ENCODE measurements at places on chromosomes 1 and 21.

- no peak for DNase-seq
Measured at GRCh38 chr1:69305621-69306020, 262.1 kb upstream of the LRRC7 start.

GRCh38 chr1:16975211-16975610 is 5.2 kb downstream of the MFAP2 start:
- DNase-seq, result no peak

DNA sequence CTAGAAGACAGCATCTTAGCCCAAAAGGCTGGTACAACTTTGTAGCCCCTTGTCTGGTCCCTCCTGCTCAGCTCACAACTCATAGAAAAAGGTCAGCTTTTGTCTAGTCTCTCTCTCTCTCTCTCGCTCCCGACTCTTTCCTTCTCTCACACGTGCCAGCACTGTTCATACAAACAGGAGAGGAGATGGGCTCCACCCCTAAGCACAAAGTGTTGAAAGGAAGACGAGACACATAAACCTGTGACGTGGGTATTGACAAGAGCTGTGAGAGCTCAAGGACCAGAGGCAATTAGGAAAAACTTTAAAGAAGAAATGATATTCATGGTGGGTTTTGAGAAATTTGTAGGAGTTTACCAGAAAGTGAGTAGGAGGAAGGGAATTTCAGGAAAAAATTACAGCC is 23.6 kb upstream of the KCNC4 start:
- no peak for DNase-seq

- DNase-seq, result no peak
Measured at GRCh38 chr1:81693316-81693715, 107.4 kb upstream of the ADGRL2 start.

- DNase-seq, result no peak
Measured at GRCh38 chr1:29900712-29901111, 664.4 kb downstream of the PTPRU start.

- DNase-seq, result no peak
Measured at GRCh38 chr21:25234857-25235801, 372.2 kb downstream of the MRPL39 start.

DNA sequence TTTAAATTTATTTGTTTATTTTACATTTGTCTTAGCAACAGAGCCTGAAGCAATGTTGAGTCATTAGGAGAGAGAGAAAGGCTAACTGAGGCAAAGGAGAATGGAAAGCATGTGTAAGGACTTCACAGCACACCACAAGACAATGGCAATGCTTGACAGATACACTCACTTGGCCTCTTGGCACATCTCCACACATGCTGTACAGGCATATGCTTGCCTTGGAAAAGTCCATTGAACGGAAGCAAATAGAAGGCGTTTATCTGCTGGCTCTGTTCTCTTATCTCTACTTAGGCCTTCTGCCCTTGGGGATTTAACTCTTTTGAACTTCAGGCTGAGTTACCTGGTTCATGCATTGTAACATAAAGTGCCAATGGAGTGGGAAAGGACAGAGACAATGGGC is 262.2 kb upstream of the POU3F1 start:
- DNase-seq, result peak; percentile 13

DNA sequence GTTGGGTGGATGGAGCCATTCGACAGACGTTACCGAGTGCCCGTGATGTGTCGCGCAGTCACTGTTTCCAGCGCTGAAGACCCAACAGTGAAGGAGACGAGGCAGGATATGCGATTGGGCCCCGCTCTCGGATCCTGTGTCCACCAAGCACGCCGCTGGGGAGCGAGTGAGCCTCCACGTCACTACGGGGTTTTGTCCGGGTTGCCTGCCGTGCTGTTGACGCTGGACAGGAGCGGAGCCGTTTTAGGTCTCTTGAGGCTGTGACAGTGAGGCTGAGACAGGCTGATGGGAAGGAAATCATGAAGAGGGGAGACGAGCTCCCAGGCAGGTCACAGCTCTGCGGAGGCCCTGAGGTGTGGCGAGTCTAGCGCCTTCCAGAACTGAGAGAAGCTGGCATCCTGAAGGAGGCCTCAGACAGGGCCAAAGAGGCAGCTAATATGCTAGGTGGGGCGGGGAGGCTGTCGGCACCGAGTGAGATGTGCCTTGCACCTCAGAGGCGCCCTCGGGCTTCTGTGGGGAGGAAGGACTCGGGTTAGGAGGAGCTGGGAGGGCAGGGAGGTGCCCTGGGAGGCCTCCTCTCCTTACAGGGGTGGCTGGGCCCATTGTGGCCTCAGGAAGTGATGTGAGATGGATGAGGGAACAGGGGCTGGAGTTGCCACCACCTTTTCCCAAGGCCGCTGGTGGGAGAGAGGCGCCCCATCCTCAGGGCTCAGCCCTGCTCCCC is 196.0 kb upstream of the TMEM51 start:
- DNase-seq, result no peak

DNA sequence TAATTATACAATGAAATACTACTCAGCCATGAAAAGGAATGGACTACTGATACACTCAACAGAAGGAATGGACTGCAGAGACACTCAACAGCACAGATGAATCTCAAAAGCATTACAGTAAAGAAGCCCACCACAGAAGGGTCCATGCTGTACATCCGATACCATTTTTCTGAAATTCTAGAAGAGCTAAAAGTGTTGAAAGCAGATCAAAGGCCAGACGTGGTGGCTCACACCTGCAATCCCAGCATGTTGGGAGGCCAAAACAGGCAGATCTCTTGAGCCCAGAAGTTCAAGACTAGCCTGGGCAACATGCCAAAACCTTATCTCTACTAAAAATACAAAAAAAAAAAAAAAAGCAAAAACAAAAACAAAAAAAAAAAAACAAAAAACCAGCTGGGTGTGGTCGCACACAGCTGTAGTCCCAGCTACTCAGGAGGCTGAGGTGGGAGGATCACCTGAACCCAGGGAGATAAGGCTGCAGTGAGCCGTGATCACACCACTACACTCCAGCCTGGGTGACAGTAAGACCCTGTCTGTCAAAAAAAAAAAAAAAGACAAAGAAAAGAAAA is 15.5 kb downstream of the PPP1R15B start:
- no peak for DNase-seq

DNA sequence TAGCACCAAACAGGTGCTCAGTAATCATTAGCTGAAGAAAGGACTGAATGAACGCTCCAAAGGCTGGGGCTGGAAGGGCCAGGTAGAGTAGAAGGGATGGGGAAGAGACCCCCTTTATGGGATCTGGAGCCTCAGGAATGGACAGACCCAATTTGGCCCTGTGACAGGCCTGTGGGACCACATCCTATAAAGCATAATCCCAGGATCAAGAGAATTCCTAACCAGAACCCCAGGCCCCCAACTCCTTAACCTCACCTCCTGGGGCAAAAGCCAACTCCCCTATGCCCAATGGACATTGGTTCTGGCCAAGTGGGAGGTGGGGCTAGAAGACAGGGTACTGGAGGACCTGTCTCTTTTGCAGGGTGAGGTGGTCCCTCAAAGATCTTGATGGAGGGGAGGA is 9.2 kb downstream of the HPCAL4 start:
- no peak for DNase-seq

- DNase-seq, result no peak
Measured at GRCh38 chr1:219587801-219588561, 24.9 kb downstream of the ZC3H11B start.

GRCh38 chr21:17709266-17709611 is 96.5 kb upstream of the BTG3 start:
- DNase-seq, result no peak

GRCh38 chr1:147924813-147925212 is 3.4 kb upstream of the GPR89B start:
- no peak for DNase-seq

DNA sequence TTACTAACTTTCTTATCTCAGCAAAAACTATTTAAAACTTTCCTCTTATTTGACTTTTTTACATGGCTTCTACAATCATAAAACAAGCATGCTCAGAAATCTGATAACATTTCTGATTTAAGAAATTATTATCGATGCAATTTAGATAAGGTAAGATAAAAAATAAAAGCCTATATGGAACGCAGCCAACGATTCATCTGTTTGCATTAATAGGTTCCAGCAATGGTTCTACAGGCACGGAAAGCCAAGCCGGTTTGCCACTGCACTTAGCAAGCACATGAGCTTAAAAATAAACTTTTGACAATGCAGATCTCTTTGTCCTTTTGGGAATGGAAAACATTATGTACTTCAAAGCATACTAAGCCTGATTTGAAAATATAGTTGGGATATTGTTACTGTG is 77.5 kb upstream of the KCNK2 start:
- DNase-seq, result no peak

GRCh38 chr1:7000720-7001119 is 215.5 kb downstream of the CAMTA1 start:
- no peak for DNase-seq

DNA sequence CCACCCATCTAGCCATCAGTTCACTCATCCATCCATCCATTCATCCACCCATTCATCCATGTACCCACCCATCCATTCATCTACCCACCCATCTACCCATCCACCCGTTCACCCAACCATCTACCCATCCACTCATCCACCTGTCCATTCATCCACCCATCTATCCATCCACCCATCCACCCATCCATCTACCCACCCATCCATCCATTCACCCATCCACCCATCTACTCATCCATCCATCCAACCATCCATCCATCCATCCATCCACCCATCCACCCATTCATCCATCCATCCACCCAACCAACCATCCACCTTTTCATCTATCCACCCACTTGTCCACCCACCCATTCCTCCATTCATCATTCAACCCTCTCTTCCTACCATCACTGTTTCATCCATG is 80.3 kb downstream of the KIF14 start:
- DNase-seq, result no peak

GRCh38 chr1:183114441-183114840 is 71.6 kb upstream of the LAMC2 start:
- DNase-seq, result no peak

- no peak for DNase-seq
Measured at GRCh38 chr1:86061551-86061990, 95.0 kb downstream of the COL24A1 start.

- no peak for DNase-seq
Measured at GRCh38 chr1:235460770-235461169, 43.5 kb downstream of the B3GALNT2 start.

- no peak for DNase-seq
Measured at GRCh38 chr1:113434081-113434873, 44.0 kb downstream of the MAGI3 start.

DNA sequence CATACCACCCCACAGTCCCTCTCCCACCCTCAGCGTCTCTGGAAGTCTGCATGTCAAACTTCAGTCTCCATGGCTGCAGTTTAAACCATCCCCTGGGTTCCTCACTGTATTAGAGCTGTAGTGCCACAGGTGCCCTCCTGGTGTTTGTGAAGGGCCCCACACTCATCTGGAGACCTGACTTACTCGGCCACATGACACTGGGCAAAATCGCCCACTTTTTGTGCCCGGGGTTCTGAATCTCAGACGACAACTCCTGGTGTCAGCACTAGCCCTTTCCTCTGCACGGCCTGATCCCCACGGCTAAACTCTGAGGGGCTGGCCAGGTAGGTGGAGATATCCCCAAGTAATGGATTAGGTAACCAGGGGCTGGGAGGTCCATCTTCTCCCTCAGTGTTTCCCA is 6.5 kb downstream of the INKA2 start:
- no peak for DNase-seq

DNA sequence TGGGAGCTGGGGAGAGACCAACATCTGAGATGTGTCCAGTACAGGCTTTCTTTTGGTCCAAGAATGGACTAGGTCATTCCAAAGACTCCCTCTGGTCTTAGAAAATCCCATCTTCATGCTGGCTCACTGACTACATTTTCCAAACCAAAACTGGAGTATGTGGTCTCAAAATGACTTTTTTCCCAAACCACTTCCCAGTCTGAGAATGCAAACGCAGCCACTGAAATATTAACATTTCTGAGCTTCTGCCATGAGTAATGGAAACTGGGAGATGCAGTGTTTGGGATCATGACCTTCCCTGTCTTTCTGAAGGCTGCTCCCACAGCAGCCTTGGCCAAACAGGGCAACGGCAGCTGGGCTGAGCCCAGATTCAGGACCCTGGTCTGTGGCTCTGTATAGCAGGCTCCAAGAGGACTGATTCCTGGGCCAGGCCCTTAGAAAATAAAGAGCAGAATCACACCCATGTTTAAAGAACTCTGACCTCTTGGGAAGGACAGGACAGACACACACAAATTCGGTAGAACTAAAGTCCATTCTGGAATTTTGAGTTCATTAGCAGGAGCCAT is 62.1 kb upstream of the CNTN2 start:
- no peak for DNase-seq

- no peak for DNase-seq
Measured at GRCh38 chr1:221187174-221187573, 307.9 kb downstream of the HLX start.

GRCh38 chr1:15000671-15001070 is 152.9 kb upstream of the TMEM51 start:
- DNase-seq, result no peak

GRCh38 chr1:39842836-39843235 is 40.5 kb downstream of the TRIT1 start:
- DNase-seq, result peak; percentile 51

GRCh38 chr1:51214615-51215131 is 21.4 kb upstream of the RNF11 start:
- no peak for DNase-seq

- no peak for DNase-seq
Measured at GRCh38 chr21:41243107-41243506, 73.5 kb upstream of the FAM3B start.

- no peak for DNase-seq
Measured at GRCh38 chr1:21663248-21663950, 5.8 kb downstream of the RAP1GAP start.

DNA sequence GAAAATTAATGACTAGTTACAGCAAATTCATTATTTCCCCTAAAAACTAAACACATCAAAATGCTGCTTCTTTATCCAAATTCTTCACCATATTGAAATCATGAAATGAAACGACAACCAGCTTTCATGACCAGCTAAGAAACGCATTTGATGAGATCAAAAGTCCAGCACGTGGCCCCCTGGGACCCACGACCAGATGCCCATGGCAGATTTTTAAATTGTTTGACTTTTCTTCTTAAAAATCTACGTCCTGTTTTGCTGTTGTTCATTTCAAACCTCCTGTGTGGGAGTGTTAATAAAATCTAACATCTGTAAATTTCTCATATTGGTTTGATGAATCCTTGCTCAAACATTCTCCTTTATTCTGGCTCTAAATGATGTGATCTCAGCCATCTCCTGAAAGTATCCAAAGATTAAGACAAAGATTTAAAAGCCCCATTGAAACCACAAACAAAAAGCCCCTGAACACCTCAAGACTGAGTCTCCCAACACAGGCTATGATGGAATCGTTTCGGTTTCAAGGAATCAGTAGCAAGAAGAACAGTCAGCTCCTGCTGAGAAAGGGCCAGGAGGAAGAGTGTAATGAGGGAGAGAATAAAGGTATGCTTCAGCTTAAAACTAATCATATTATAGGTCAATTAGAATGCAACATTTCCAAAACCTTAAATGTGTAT is 523.6 kb downstream of the SMYD3 start:
- no peak for DNase-seq

- no peak for DNase-seq
Measured at GRCh38 chr1:26177182-26177684, at the start of gene CNKSR1. CNKSR1 (plus strand) TSS chr1:26177491; CDS start chr1:26177548, 57 bp downstream.

Measured in NCI-H2171 (cell line).